Activated B cell treated with CpG ODN at 0.5 μM for 24 hours (primary cell): ENCODE measurements at places on chromosomes 16 and 17.

- no peak for DNase-seq
Observed at GRCh38 chr17:78883533-78884131, 19.4 kb downstream of the CEP295NL start.

GRCh38 chr16:26830428-26831127 is 236.1 kb upstream of the C16orf82 start:
- no peak for DNase-seq

GRCh38 chr16:4601036-4601863 is 13.4 kb downstream of the UBALD1 start:
- DNase-seq, result no peak

DNA sequence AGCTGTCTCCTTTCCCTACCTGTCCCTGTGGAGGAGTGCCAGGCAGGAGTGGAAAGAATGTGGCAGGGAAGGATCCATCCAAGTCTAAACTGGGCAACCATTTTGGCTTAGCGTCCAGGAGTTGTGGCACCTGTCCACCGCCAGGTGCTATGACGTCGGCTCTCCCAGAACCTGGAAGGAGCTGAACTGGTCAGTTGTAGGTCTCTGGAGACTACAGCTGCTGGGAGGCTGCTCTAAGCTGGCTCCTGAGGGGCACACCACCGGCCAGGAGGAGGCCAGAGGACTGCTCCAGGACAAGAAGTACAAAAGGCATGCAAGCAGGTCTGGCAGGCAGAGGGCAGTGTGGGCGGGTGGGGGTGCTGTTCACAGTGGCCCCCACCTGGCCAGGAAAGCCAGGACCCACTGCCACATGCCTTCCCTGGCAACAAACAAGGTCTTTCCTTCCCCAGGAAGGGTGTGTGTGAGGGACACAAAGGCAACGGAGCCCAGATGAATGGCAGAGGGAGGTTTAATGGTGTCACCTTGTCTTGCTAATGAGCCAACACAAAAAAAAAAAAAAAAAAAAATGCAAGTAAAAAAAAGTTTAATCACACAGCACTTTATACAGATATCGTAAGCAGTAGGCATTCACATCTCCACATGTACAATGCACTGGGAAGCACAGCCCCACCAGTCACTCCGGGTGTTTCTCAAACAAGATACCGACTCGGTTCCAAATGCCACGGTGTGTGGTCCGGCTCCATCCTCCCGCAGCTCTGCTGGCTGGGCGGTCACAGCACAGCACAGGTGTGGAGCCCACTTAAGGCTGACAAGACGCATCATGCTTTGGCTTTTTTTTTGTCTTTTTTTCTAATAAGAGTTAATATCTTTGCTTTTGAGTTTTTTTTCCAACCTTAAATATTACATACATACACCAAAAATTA is 4.8 kb downstream of the SPHK1 start:
- no peak for DNase-seq

DNA sequence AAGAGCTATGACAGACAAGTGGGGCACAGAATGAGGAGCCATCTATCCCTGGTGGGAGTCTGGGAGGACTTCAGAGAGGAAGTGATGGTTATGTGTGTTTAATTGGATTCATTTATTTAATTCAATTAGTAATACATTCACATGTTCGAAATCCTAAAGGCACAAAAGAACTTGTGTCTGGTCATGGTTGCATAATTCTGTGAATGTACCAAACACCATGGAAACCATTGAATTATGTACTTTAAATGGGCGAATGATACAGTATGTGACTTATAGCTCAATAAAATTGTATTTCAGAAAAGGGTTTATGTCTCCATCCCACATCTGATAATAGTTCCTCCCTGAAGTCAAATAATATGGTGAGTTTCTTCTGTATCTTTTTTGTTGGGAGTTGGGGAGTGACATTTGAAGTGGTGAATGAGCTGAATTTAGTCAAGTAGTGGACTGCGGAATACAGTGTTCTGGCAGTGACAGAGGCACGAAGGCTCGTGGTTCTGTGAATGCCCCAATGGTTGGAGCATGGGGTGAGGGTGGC is 19.8 kb upstream of the G6PC1 start:
- no peak for DNase-seq

DNA sequence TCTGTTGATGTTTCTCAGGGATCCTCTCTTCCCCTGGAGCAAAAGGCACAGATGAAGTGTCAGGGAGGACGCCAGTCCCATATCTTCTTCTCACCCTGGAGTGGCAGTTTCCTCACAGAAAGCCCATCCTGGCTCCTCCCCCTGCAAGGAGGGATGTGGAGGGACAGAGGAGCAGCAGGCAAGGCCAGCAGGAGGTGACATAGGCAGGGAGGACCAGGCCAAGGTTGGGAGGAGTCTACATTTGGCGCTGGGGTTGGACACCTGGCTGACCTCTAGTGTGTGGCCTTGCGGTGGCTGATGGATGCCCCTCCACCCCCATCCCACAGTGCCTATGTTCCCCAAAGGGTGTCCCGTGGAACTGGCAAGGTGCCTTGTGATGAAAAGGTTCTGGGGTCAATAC is 125.4 kb downstream of the SEC14L1 start:
- DNase-seq, result no peak

- DNase-seq, result no peak
Observed at GRCh38 chr17:58533616-58534188, 19.3 kb upstream of the MTMR4 start.
